NCI-H1436 treated with DMSO at 0.1 percent for 48 hours (cell line): ENCODE measurements at places on chromosomes 4 and X.

DNA sequence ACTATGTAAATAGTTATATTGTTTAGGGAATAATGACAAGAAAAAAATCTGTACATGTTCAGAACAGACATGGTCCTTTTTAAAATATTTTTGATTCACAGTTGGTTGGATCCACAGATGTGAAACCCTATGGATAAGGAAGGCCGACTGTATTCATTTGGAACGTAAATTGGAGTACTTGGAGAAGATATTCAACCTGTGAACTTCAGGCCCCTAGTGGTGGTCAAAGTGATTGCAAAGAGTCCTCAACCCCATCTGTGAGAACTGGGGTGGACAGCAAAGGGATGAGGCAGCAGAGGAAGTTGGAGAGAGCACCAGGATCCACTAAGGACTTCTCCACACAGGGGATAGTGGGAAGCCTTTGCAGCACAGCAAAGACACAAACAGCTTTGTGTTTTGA is 6.2 kb upstream of the CXCL13 start:
- no peak for DNase-seq

- DNase-seq: peak; percentile 77
Measured at GRCh38 chrX:150663073-150663472, 30.1 kb upstream of the MTMR1 start.

DNA sequence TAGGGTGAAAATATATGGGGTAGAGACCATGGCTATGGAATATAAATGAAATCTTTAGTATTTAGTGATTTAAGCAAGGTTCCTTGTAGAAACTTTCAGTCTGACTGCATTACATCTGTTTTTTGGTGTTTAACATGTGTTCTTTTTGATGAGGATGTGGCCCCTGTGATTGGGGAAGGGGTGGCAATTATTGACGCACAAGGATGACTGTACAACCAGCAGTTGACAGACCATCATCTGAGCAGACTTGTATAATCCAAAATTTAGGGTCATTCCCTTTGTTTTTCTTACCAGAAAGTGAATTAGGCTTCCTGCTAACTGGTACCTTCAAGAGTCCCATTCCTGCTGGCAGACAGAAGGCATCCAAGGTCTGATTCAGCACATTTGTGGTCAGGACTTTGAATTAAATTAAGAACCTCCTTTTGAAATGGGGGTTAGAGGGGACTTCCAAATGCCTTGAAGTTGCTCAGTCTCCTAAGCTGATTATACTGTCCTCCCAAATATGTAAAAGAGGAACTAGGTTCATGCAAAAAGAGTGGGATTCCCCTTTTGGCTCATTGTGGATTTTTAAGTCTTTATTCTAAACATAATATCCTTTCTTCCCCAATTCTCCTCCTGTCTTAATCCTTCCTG is 112.4 kb upstream of the CXCL13 start:
- no peak for DNase-seq

- no peak for DNase-seq
Measured at GRCh38 chr4:141035920-141036319, 97.3 kb downstream of the RNF150 start.

- no peak for DNase-seq
Measured at GRCh38 chrX:105822138-105823091, at the start of gene NRK. NRK (plus strand) TSS chrX:105822539; CDS start chrX:105822846, 307 bp downstream.

DNA sequence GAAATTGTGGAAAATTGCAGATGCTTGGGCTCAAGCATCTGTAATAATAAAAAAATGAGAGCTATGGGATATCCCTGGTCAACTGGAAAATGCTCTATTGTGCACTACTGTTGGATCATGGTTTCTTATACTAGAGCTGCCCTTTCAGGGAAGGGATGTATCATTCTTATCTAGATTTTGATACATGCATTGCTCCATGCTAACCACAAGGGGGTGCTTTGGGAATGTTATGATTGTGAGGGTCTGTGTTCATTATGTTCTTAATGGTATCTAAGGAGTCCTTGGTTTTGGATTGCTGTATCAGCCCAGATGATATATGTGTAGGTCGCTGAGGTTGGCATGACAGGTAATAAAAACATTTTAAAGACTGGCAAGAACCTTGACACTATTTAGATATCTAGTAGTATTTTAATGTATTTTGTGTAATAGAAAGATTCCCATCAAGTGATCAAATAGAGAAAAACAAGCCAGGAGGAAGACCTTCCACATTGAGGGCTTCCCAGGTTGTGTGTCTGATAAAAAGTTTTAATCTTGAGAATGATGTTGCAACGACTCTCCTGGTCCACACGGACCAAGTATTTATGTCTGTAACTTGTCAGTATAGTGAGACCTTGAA is 49.2 kb upstream of the TLR2 start:
- DNase-seq: no peak

- no peak for DNase-seq
Measured at GRCh38 chr4:1459081-1459721, 53.0 kb upstream of the NKX1-1 start.

GRCh38 chr4:132227151-132227856 is 921.8 kb upstream of the PCDH10 start:
- DNase-seq: no peak

DNA sequence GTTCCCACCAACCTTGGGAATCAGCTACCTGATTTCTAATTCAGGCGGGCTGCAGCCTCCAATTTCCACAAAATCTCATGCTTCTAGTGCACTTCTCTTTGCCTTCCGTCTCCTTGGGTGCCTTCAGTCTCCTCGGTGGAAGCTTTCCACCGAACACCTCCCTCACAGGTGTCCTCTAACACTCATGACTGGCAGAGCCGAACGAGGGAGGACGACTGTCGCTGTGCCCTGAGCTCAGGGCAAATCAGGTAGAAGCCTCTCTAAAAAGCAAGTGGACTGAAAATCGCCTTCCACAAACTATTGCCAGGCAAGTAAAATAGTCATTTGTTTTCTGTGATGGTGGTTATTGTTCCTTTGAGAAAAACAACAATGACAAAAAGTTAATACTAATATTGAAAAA is 176.1 kb upstream of the PPARGC1A start:
- no peak for DNase-seq

GRCh38 chrX:13254076-13254785 is 65.6 kb downstream of the ATXN3L start:
- DNase-seq: no peak

GRCh38 chrX:118164138-118164537 is 47.5 kb upstream of the KLHL13 start:
- no peak for DNase-seq

DNA sequence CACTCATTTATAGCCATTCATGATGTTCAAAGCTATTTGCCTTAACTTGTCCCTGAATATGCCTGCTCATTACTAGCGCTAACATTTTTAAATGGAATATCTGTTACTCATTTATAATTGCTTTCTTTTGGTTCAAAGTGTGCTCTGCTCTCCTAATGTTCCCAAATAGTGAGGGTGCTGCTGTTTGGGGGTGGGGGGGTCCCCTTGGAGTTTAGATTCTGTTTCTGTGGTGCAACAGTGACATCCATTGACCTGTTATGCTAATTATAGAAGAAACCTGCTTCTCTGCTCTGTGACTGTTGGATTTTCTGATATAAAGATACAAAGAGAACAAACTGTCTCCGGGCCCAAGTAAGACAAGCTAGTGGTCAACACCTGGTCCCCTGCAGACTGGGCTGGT is 222.4 kb downstream of the SHROOM3 start:
- DNase-seq: no peak

DNA sequence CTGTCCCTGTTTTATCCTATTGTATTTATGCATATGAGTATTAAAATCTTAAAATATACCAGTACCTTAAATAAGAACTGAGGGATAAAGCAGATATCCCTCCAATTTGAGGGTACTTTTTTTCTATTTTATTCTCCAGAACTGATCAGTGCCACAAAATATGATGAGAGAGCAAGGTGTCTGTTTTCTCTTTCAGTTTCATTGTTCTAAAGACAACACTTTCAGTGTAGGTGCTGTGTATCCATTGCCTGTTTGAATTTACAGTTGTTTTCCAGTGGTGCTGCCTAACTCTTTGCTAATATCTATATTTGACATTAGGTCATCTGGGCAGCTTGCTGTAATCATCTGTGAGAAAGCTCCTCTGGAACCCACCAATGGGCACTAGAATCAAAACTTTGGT is 394.7 kb downstream of the IL1RAPL1 start:
- DNase-seq: no peak

GRCh38 chr4:33073811-33074210 is 2353.6 kb downstream of the PCDH7 start:
- DNase-seq: no peak

GRCh38 chr4:69836287-69836686 is 23.7 kb downstream of the SULT1E1 start:
- no peak for DNase-seq

- DNase-seq: no peak
Measured at GRCh38 chr4:38666766-38667084, 2.7 kb downstream of the KLF3 start.

- DNase-seq: no peak
Measured at GRCh38 chr4:22850630-22851029, 157.9 kb downstream of the GBA3 start.

DNA sequence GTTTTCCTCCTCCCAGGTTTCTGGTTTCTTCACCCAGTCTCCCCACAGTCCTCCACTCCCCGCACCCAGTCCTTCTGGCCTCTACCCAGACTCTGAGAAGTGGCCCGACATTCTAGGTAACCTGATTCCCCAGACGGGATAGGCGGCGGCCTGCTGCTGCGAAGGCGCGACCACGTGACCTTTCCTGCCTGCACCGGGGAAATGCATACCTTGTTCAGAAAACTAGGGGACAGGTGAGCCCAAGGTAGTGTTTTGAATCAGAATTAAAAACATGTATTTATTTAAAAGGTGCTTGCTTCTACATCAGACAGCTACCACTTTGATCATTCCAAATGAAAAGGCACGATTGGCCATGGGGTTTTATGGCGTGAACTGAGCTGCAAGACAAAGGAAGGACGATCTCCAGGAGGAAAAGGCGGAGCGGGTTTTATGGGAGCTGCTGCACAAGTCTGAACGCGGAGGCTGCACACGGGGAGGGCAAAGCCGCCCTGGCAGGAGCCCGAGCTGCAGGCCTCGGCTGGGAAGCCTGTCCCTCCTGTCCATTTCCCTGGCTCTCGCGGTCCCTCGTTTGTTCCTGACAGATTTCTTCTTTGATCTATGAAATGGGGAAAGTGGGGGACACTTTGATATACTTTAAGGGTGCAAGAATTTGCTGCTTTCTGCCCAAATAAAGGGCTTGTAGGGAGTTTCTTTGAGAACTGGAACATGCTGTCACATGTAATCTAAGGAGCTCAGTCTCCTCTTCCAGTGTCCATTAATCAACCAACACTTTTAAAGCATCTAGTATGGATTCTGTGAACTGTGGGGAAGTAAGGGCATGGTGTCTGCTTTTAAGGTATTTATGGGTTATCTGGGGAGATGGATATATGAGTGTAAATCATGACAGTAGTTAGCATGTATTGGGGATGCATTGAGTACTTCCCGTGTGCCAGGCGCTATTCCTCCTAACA is 150.9 kb downstream of the SPRY1 start:
- DNase-seq: peak; percentile 47

- no peak for DNase-seq
Measured at GRCh38 chrX:15694941-15695451, 30.4 kb upstream of the CLTRN start.

DNA sequence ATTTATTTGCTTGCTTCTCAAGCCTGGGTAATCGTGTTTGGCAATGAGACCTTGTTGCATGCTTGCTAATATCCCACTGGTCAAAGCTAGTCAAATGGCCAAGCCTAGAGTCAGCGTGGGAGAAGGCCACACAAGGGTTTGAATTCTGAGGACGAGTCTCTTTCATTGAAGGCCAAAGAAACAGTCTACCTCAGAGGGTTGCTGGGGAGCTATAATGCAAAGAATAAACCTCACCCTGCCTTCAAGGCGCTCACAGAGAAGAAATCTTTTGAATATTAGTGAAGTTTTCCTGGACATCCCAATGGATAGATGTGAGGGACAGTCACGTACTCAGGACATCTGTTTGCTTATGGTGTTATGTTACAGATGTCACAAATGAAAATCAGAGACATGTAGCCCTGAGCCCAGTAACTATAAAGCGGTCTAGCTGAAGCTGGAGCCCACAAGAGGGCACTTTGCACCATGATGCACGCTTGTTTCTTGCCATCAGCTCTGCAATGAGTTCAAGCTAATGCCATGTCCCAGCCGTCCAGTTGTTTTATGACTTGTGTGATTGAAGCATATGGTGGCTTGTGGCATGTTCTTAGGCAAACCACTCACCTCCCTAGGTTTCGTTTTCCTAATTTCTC is 1.1 kb upstream of the TLR3 start:
- no peak for DNase-seq

GRCh38 chr4:76674983-76675382 is 223.0 kb downstream of the SOWAHB start:
- no peak for DNase-seq

GRCh38 chr4:60934566-60935295 is 265.4 kb upstream of the ADGRL3 start:
- no peak for DNase-seq

GRCh38 chrX:104376937-104377336 is 122.2 kb upstream of the ESX1 start:
- DNase-seq: no peak
